Forelimb muscle (tissue), 1 donor: ENCODE measurements at places on chromosomes 7 and 10. TPM values are rescaled to one million over a fixed set of nuclear protein-coding genes. Genes with fewer than 3 reads are reported as not detected.

- DNase-seq, result no peak
Measured at GRCh38 chr7:54933643-54934042, 85.2 kb upstream of the EGFR start.

DNA sequence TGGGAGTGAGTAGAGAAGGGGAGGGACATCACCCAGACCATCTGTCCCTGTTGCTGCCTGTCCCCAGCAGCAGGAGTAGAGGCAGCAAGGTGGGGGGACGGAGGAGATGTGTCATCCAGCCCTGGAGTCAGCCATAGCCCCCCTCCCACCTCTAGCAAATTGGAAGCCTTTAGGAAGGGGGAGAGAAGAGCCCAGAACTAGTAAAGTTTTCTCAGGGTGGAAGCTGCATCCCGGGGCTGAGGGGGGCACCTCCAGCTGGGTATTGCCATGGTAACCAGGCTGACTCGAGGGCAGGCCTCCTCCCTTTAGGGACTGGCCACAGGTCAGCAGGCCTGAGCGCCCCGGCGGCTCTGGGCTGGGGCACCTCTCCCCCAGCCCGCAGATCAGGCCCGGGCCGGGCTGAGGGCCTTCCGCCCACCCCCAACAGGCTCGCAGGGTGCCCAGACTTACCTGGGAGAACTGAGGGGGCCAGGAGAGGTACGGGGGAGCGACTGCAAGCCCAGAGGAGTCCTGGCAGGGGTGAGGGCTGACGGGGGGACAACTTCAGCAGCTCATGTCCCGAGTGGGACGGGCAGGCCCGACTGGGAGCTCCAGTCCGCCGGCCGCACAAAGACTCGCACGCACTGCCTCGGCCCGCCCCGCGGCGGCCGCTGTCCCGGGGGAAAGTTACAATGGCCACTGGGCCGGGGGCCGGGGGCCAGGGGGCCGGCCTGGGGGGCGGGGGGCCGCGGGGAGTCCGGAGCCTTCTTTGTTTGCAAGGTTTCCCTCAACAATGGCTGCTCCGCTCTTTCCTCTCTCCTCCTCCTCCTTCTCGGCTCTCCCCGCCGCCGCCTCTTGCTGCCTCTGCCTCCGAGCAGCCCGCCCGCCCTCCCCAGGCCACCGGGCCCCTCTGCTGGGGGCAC is 6.0 kb downstream of the LDB1 start:
- DNase-seq, result no peak

DNA sequence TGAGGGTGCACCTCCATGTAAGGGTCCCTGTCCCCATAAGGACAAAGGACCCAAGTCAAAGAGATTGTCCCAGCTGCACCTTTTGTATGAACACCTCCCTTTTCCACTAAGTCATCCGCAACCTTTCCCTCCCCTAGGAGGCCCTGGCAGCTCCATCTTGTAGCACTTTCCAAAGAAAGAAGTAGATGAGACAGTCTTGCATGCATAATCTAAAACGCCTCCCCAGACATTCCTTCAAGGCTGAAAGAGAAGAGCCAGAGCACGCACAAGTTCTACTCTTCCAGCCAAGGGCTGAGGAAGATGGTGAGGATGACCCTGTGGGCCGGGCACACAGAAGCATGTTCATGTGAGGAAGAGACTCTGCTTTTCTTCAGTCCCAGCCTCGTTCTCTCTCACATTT is 194.4 kb downstream of the TNS3 start:
- DNase-seq, result no peak

- DNase-seq, result no peak
Measured at GRCh38 chr7:155574556-155575290, 28.4 kb upstream of the CNPY1 start.

GRCh38 chr7:149007611-149008010 is 20.7 kb downstream of the PDIA4 start:
- DNase-seq, result no peak

Gene CYP2C8
- polyA plus RNA-seq, result 0.82 TPM

DNA sequence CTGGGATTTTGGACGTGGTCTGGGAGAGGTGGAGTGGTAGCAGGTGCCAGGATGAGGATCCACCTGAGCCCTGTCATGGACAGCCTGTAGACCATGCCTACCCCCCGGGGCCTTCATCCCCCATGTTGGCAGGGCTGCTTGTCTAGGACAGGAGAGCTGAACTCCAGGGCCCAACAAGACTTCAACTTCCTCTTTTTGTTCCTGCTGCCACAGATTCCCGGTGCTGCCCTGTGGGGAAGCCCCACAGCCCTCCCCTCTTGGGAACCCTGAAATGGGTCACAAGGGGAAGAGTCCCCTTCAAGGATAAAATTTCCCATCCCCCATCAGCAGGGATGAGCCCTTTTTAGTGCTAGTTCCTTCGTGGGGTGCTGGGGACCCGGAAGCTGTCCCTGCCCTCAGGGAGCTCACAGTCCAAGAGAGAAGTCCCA is 1.3 kb upstream of the CUEDC2 start:
- DNase-seq, result no peak

DNA sequence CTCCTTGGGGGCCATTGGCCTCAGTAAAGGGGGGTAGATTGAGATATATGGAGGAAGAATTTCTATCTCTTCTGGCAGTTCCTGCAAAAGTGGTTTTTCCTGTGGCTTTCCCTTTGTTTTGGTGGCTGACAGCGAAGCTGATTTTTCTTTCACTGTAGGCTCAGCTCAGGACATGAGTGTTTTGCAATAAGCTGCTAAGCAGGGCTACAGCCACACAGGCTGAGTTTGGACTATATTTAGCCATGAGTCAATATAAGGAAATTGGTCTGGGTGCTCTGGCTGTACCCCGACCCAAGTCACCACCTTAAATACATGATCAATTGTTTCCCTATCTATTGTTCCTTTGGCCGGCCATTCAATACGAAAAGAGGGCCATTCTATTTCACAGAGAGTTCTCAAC is 212.7 kb upstream of the KCND2 start:
- no peak for DNase-seq

Gene NPVF
- polyA plus RNA-seq, result not detected

Gene AKR1C8
- polyA plus RNA-seq, result not detected

- DNase-seq, result no peak
Measured at GRCh38 chr10:129810-130209, 5.4 kb upstream of the ZMYND11 start.

Gene NOBOX
- polyA plus RNA-seq, result not detected

GRCh38 chr10:14162061-14162460 is 168.7 kb downstream of the FRMD4A start:
- no peak for DNase-seq

DNA sequence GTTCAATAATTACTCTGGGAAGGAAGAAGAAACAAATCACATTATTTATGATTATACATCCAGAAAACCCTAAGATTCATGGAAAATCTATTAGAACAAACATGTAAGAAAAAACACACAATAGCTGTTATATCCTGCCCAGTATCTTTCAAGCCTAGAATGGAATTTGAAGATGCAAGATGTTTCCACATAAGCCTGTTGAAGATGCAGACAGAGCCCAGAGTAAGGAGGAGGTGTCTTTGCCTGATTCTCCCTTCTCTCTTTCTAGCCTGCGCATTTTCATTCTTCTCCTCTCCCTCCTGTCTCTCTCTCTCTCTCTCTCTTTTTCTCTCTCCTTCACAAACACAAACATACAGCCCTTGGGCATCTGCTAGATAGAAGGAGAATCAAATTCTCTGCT is 170.1 kb upstream of the INHBA start:
- no peak for DNase-seq

Gene SEMA3A
- polyA plus RNA-seq, result 20.3 TPM

Gene FBXL15
- 6.6 TPM for polyA plus RNA-seq

DNA sequence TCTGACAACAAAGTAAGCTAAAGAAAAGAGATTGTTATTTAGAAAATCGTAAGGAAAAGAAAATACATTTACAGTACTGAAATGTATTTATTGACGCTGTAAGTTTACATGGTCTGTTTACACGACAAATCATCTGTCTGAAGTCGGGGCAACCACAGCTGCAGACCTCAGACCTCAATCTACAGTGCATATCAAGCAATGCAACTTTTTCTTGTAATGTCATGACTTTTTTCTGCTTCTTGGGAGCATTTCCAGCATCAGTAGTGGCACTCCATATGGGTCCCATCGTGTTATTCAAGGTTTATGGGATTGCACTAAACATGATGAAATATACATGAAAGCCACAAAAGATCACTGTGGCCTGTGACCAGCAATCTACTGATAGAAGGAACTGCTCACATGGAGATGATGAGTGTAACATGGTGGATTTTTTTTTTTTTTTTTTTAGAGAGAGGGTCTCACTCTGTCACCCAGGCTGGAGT is 77.1 kb downstream of the MTPN start:
- DNase-seq, result no peak

DNA sequence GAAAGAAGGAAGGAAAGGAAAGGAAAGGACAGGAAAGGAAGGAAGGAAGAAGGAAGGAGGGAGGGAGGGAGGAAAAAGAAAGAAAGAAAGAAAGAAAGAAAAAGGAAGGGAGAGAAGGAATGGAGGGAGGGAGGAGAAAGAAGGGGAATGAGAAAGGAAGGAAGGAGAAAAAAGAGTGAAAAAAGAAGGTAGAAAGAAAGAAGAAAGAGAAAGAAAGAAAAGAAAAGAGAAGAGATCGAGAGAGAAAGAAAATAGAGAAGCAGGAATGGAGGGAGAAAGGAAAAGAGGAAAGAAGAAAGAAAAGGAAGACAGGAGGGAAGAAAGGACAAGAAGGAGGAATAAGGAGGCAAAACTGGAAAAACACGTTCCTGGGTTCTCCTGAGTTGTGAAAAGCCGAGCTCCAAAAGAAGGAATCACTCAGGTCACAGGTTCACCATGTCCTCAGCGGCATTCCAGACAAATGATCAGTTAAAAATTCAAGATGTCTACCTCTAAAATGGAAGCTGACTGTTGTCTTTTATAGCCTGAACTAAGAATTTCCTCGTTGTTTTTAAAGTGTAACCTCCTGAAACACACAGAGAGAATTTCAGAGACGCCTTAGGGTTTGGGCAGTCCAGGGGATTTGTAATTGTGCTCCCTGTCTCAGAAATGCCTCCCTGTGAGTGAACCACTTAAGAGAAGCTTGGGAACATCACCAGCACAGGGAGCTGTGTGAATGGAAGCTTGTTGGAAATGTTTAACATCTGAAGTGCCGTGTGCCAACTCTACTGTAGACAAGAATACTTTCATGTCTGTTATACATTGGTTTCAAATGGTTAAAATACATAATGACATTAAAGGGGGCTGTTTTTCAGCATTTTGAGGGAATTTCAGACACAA is 80.7 kb downstream of the INHBA start:
- DNase-seq, result no peak

DNA sequence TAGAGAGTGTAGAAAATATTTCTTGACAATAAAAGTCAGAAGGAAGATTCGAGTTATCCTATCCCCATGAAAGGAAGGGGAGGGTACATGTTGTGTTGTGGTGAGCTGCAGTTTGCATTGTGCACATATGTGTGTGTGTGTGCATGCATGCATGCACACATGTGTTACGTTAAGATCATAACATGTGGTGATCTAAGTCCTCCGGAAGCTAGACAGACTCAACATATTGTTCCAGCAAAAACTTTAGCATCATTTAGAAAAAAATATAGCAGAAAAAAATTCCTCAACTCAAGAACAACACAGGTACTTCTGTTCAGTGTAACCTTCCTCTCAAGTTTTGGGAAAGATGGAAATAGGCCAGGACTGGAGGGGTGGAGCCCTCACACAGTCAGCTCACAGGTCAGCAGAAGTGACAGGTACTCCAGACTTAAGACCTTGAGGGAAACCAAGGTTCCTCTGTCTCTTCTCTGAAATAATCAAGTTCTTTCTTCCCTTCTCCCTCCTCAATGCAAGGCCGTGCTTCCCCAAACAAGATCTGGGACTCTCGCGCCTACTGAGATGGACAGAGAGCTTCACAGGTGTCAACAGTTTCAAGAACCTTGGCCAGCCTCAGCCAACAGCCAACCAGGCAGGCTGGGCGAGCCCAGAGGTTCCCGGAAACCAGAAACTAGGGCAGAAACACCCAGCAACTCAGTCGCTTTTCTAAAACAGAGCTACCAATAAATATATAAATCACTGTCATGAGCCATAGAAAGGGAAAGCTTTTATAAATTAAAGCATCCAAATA is 205.2 kb downstream of the FAM107B start:
- DNase-seq, result no peak

Gene PLXNA4
- 4.9 TPM for polyA plus RNA-seq

DNA sequence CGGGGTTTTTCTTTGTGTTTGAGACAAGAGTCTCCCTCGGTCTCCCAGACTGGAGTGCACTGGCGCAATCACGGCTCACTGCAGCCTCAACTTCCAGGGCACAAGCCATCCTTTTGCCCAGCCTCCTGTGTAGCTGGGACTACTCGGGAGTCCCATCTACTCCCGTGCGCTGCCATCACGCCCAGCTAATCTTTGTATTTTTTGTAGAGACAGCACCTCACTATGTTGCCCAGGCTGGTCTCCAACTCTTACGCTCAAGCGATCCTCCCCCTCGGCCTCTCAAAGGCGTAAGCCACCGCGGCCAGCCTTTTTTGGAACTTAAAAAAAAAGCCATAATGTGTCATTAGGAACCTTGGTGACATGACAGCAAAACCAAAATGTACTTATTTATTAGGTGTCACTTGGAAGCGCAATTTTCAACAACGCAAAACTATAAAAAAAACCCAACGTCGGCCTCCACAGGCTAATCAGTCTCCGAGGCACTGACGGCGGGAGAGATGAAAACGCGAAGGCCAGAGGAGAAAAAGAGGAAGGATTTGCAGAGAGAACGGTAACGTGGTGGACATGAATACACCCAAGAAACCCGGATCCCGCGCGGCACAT is 911 bp upstream of the HNRNPH3 start:
- DNase-seq, result no peak

DNA sequence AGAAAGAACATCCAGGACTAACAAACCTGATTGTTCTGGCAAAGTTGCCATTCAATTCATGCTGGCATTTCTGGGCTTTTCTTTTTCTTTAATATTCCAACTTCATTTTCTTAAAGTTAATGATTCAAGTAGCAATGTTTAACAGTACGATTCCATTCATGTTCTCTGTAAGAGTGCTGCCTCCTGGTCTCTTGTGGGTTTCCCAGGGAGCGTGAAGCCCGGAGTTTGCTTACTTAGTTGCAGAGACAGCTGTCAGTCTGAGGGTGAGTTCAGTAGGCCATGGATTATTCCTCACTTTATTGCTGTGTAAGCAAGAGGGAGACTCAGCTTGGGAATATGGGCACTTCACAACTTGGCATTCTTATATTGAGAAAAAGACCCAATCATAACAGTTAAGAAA is 142.2 kb downstream of the TWIST1 start:
- no peak for DNase-seq

Gene HOXA5
- 19.1 TPM for polyA plus RNA-seq

Gene SORCS1
- polyA plus RNA-seq, result 5.1 TPM

Gene NRCAM
- polyA plus RNA-seq, result 34.9 TPM

- no peak for DNase-seq
Measured at GRCh38 chr7:53426145-53426750, 390.8 kb downstream of the POM121L12 start.

DNA sequence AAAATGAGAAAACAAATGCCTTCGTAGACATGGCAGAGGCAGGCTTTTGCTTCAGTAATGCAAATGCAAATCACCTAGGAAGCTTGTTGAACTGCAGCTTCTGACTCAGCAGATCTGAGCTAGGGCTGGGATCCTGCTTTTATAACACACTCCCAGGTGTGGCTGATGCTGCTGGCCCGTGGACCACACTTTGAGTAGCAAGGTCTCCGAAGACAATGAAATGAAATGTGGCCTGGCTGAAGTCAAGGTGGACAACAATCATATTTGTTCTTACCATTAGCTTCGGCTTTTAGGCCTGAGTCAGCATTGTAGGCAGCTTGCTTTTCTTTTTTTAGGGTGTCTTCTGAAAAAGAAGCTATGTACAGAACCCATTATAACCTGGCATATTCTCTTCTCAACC is 26.3 kb downstream of the COL17A1 start:
- DNase-seq, result no peak

- no peak for DNase-seq
Measured at GRCh38 chr7:128121711-128122530, 90.7 kb upstream of the LRRC4 start.

GRCh38 chr10:124616040-124616835 is 127.9 kb downstream of the FAM53B start:
- no peak for DNase-seq
